Mesenchymal stem cell (in vitro differentiated cells and primary cell): ENCODE measurements at places on chromosomes 6 and 20.

GRCh38 chr6:43911354-43912115, 141.5 kb downstream of the VEGFA start:
- peak; percentile 25 for DNase-seq

GRCh38 chr6:4880363-4880762, 104.2 kb downstream of the CDYL start:
- no peak for DNase-seq

GRCh38 chr6:72464791-72465691, 156.8 kb upstream of the KCNQ5 start:
- peak; percentile 2 for DNase-seq

DNA sequence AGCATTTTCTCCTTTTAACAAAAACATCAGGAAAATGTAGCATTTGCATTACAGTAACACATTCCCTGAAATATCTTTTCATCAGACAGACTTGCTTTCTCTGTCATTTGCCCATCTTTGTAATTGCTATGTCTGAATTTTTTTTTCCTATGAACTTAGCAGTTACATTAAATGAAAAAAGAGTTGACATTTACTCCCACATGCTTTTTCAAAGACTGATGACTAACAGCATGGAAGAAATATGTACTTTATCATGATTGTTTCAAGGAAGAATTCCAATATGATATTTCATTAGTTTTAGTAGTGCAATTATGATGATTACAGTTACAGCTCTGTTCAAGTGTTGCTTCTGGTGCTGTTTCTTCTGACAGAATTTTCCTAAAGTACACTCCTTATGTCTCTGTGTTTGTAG, 864.5 kb upstream of the MAN1A1 start:
- peak; percentile 26 for DNase-seq

- DNase-seq: no peak
These were observed 1068.3 kb downstream of the KHDRBS2 start for GRCh38 chr6:61217714-61218113.

DNA sequence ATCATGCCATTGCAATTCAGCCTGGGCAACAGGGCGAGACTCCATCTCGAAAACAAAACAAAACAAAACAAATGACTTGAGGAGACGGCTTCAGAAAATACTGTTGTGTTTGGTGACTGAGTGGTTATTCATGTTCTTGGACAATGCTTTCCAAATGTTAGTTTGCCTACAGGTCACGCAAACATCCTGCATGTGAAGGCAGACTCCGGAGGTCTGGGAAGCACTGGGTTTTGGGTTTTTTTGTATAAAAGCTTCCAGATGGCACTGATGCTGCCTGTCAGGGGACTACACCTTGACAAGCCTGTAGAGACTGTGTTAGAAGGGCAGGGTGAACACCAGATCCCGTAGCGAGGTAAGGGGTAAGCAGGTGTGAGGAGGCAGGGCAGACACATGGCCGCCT, 81.7 kb downstream of the THBS2 start:
- DNase-seq: no peak

DNA sequence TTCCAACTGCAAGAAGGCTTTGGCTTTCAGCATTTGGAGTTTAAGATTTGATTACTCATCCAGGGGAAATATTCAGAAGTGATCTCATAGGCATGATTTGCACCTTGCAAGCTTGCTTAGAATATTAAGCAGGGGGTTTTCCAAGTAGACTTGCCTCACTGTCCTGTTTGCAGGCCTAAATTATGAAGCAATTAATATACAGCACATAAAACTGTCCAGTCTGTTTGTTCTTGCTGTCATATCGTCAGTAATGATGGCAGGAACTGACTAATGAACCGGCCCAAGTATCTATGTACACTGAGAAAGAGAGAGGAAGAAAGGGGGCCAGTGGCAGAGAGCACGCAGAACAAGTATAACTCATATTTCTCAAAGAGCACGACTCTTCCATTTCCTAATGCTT, 212.5 kb upstream of the SUPT3H start:
- DNase-seq: peak; percentile 94

DNA sequence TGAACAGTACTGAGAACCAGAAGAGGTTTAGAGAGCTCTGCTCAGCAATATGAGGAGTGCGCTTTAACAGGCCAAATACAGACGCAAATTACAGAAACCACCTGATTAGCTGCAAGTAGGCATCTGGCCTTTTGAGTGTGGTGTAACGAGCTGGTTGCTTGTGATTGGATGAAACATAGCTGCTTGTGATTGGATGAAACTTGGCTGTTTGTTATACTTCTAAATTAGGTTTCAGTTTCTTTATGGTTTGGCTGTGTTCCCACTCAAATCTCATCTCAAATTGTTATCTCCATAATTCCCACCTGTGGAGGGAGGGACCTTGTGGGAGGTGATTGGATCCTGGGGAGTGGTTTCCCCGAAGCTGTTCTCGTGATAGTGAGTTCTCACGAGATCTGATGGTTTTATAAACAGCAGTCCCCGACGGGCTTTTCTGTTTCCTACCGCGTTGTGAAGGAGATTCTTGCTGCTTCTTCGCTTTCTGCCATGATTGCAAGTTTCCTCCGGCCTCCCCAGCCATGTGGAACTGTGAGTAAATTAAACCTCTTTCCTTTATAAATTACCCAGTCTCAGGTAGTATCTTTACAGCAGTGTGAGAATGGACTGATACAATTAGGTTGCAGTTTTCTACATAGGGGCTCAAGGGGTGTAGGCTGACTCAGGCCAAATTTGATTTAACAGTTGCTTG, 655.9 kb upstream of the MAN1A1 start:
- no peak for DNase-seq

GRCh38 chr6:103675807-103676406, 1183.8 kb downstream of the HACE1 start:
- DNase-seq: peak; percentile 65

- DNase-seq: no peak
These were observed 248.6 kb upstream of the STXBP5 start for GRCh38 chr6:146955570-146955969.
